Kasumi-1 (cell line): ENCODE measurements at places on chromosomes 4 and X.
A peak's percentile ranks its signal among the peaks of the same experiment; 100 is the strongest.

DNA sequence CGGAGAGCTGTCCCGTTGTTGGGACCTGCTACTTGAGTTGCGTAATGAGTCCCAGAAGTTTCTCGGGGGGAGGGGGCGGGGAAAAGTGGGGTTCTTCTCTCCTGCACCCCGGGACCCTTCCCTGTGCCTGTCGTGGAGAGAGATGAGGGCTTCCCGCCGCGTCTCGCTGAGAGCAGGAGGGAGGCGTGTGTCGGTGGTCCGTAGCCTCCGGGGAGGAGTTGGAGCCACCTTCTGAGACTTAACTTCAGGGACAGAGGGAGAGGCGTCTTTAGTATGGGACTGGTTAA, 698 bp downstream of the AFF1 start:
- no peak for DNase-seq

DNA sequence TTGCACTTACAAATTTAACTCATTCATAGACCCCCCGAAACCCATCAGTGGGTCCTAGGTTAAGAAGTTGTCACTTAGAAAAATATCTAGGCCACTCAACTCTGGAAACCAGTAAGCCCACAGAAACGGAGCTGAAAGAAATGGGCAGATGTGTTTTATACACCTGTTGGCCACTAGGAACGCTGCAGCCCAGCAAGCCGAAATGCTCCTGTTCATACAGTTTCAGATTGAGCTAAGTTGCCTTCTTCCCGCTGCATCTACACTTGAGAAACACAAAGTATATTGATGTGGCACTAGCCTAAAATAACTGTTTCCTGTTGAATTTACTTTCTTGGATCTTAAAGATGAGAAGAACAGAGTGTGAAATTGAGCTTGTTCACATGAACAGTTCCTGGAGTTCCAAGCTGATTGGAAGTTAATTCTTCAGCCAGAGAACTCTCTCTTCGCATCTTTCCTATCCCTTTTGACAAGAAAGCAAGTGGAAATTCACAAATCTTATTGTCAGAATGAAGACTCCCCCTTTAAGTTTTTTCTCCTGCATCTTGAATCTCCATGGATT, 174.1 kb downstream of the RBMX2 start:
- peak; percentile 48 for DNase-seq

DNA sequence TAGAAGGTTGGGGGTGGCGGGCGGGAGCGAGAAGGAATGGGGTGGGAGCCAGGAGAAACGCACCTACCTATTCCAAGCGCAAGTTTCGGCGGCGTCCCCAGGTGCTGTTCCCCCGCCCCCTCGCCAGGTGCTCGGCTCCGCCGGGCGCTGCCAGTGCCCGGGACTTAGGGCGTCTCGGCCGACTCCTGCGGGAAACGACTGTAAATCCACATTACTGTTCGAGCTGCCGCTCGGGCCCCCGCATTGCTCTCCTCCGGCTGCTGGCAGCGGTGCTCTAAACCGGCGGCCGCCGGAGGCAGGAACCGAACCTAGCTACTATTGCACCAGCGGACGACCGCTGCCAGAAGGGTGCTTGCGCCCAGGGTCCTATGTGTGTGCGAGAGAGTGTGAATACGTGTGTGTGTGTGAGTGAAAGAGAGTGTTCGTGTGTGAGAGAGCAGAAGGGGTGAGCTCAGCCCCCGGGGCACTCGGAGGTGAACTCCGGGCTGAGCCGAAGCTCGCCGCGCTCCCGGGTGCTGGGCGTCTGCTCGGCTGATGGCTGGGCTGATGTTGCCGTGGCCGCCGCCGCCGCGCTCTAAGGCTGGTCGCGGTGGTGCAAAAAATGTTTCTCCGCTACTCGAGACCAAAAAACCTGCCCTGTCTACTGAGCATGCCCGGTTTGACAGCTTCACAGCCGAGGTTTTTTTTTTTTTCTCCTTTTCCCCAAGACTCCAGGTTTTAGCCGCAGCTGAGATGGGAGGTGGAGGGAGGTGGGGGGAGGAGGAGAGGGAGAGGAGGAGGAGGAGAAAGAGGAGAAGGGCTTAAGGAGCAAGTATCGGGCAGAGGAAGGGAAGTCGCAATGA, 115.7 kb upstream of the TEX13C start:
- peak; percentile 49 for DNase-seq

GRCh38 chr4:81491943-81492342, 20.2 kb upstream of the RASGEF1B start:
- peak; percentile 90 for DNase-seq

GRCh38 chrX:7119950-7120877, 27.3 kb upstream of the STS start:
- DNase-seq = no peak

DNA sequence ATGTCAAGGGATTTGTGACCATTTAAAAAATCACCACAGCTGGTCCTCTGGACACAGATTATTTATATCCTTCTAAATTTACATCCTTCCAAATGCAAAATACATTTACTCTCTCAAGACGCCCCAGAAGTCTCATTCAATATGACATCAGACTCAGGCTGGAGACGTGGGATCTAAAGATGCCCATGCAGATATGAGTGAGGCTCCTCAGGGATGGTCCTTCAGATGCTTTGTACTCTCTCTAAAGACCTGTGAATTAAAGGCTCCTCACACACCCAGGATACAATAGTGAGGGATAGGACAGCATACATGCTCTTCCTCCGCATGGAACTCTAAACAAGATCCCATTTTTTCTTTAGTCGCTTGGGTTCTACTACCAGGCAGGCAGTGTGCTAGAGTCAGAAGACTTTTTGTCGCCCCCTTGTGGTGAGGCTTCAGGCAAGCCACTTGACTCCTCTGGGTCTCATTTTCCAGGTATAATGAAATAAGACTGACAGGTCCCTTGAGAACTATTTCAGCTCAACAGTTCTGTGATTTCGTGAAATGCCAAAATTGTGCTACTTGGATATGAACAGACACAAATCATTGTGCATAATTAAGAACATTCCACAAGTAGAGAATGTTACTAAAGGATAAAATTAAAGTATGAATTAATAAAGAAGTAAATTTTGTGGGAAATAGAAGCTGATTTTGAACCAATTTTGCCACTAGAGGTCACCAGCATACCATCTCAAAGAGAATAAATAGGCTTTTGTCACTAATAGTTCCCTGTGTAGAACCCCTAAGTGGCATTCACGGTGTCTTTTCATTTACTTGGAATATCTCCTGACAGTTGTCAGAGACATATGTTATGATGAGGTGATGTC, 13.7 kb upstream of the SCOC start:
- DNase-seq = peak; percentile 78

DNA sequence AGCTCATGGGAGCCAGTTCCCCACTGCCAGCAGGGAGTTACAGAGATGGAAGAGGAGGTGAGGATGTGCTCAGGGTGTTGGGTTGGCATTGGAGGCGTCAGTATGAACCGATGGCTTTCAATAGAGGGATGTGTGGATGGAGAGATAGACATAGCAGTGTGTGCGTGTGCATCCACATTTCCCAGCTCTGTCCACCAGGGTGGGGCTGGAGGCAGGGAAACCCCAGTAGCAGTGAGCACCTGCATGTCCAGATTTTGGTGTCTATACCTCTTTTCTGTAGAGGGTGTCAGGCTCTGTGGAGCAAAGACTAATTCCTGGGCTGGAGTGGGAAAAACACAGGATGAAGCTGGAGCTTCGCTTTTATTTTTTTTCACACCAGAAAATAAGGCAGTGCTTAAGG, 37.2 kb upstream of the HGFAC start:
- no peak for DNase-seq

- no peak for DNase-seq
Observed at GRCh38 chrX:8455557-8455956, 9.1 kb upstream of the VCX3B start.

GRCh38 chr4:3037957-3038461, 36.3 kb downstream of the HTT-AS start:
- DNase-seq = peak; percentile 16

- DNase-seq = no peak
Observed at GRCh38 chrX:108735679-108736508, 469 bp downstream of the IRS4 start.

DNA sequence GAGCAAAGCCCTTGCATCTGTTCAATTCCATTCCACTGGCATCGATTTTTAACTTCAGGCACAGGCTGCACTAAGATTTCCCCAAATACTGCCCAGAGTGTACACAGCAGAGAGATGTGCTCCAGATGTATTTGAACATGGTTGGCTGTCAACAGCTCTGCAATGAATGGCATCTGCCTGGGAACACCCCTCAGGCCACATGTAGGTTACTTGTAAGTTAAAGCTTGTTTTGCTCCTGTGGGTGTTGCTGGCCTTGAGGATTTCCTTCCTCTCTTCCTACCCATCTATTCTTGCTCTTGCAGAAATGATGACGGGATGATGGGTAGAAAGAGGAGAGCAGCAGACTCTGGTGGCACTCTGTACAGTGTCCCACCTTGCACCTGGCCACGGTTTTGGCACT, 69.3 kb upstream of the HELT start:
- no peak for DNase-seq

DNA sequence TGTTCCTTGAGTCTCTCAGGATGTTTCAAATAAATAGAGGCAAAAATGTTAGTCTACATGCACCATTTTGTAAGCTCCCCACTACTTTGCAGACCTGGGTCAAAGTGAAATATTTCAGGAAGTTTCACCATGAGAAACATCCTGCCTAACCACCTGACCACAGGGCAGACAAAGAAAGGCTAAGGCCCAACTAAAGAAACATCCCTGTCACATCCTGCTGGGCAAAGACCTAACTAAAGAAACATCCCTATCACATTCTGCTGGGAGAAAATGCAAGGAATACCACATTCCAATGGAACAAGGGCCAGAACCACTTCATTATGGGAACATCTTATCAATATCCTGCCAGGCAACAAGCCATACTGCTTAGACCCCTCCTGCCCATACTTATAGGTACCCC, 1303.4 kb downstream of the TECRL start:
- no peak for DNase-seq

DNA sequence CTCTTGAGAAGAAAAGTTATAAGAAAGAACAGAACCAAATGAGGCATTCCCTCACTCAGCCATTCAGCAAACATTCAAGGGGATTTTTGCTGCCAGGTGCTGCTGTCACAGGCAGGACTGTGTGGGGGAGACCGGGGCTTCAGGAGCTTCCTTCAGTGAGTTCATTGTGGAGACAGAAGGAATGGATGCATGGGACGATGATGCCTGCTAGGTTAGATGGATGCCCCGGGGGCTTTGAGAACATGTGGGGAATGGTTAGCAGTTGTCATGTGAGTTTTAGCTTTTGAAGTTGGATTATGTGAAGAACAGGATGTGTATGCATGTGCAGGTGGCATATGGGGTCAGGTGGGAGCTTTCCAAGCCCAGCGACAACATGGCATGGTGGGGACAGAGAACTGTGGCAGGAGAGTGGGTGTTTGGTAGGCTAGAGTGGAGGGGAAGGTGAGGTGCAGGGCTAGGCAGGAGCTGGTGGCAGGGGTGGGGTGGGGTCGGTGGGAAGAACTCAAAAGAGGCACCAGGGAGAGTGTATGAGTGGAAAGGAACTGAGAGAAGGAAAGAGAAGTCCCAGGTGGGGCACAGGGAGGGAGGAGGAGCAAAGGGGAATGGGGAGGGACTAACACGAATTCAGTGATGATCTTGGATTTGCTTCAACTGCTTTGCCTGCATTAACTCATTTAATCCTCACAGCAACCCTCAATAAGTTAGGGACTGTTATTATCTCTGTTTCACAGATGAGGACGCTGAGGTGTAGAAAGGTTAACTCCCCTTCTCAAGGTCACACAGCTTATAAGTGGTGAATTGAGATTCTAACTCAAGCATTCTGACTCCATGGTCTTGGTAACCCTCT, 8.4 kb downstream of the DCUN1D4 start:
- no peak for DNase-seq

DNA sequence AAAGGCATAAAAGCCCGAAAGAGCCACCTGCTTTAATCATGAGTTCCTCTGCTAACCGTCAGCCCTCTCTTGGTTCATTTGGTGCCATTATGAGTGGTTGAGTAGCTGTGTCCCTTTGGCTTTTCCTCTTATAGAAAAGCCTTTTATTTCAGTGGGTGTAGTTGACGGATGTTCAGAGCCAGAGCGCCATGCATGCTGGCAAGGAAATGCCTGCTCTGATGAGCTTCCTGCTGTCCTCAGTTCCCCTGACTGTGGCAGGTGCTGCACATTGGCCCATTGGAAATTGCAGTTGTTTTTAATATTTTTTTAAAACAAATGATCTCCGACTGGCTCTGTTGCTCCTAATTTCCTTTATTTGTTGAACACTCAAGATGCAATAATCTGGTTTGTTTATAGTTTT, 77.3 kb upstream of the LIMCH1 start:
- DNase-seq = no peak

GRCh38 chrX:34734383-34734782, 77.3 kb upstream of the TMEM47 start:
- no peak for DNase-seq

DNA sequence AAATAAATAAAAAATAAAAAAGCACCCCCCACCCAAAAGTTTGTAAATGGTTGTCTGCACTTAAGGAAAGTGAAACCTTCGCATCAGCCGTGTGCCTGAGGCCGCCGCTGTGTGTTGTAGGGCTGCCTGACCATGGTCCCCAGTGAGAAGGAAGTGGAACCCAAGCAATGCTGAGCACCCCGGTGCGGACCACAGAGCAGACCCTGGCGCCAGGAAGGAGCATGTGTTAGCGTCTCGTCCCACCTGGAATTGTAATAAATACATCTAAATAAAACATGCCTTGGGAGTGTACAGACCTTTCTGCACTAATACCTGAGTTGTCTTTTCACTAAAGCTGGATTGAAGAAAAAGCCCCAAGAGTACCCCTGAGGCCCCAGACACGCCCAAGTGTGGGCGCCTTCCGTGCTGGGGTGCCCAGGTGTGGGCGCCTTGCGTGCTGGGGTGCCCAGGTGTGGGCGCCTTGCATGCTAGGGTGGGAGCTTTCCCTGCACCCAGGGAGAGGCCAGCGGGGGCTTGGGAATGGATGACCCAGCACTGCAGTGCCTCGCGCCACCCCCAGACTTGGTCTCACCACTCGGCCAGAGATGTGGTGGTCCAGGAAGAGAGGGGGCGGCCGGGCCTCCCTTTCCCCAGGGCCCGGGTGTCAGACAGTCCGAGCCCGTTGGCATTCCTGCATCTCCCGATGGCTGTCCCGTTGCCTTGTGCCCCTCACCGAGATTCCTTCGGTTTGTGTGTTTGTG, 33.7 kb downstream of the HTT-AS start:
- no peak for DNase-seq

DNA sequence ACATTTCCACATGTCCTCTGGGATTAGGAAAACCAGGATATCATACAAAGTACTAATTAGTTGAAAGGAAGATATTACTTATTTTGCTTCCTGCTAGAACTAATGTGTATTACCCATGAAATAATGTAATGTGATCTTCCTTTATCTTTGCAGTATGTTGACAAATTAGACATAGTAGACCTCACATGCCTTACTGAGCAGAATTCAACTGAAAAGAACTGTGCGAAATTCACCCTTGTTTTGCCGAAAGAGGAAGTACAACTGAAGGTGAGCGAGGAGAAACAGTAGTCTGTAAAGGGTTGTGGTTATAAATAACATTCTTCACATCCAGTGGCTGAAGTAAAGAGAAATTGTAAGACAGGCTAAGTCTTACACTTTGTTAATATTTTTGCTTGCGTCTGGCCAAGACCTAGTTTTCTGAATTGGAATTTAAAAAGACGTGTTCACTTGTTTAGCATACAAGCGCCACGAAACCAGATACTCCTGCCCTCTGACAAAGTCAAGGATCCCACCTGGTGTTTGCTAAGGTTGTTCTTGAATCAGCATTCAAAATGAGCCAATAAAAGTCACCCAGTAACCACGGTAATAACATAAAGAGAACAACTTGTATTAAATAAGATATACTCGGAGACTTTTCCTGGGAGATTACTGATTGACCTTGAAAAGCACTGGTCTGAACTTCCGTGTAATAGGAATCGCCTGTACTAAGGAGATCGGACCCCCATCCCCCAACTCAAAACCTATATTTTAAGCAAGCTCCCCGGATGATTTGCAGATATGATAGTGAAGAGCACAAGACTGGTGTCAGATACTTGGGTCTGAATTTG, 16.9 kb downstream of the STAP1 start:
- DNase-seq = peak; percentile 95
